ENCODE measurements at places on chromosomes 3 and 15.

- no peak for DNase-seq
Observed at GRCh38 chr15:34582461-34583371, 735 bp downstream of the GOLGA8B start.

GRCh38 chr3:174498638-174499037 is 360.5 kb upstream of the NAALADL2 start:
- DNase-seq, result no peak

GRCh38 chr15:91032919-91033803 is 10.8 kb upstream of the VPS33B start:
- no peak for DNase-seq

GRCh38 chr3:175457301-175457700 is 598.2 kb downstream of the NAALADL2 start:
- no peak for DNase-seq

- no peak for DNase-seq
Observed at GRCh38 chr15:51577636-51578304, 44.8 kb downstream of the DMXL2 start.

GRCh38 chr3:113140876-113141275 is 70.5 kb upstream of the BOC start:
- no peak for DNase-seq

- no peak for DNase-seq
Observed at GRCh38 chr15:80798911-80799310, 19.7 kb downstream of the CEMIP start.

GRCh38 chr3:170903123-170903522 is 5.3 kb downstream of the EIF5A2 start:
- DNase-seq, result no peak

- no peak for DNase-seq
Observed at GRCh38 chr3:110667216-110667615, 404.4 kb upstream of the NECTIN3 start.

- no peak for DNase-seq
Observed at GRCh38 chr3:35224565-35225295, 414.6 kb upstream of the ARPP21 start.

Measured in HS-27A (cell line).